Dermis microvascular lymphatic vessel endothelial cell (primary cell): ENCODE measurements at places on chromosomes 11 and 22. TPM values are rescaled to one million over a fixed set of nuclear protein-coding genes. Genes with fewer than 3 reads are reported as not detected.

GRCh38 chr11:96116376-96116775 lies 192.5 kb upstream of the MTMR2 start:
- DNase-seq = no peak

GRCh38 chr11:96576383-96576782 lies 186.6 kb downstream of the JRKL start:
- DNase-seq = no peak

DNA sequence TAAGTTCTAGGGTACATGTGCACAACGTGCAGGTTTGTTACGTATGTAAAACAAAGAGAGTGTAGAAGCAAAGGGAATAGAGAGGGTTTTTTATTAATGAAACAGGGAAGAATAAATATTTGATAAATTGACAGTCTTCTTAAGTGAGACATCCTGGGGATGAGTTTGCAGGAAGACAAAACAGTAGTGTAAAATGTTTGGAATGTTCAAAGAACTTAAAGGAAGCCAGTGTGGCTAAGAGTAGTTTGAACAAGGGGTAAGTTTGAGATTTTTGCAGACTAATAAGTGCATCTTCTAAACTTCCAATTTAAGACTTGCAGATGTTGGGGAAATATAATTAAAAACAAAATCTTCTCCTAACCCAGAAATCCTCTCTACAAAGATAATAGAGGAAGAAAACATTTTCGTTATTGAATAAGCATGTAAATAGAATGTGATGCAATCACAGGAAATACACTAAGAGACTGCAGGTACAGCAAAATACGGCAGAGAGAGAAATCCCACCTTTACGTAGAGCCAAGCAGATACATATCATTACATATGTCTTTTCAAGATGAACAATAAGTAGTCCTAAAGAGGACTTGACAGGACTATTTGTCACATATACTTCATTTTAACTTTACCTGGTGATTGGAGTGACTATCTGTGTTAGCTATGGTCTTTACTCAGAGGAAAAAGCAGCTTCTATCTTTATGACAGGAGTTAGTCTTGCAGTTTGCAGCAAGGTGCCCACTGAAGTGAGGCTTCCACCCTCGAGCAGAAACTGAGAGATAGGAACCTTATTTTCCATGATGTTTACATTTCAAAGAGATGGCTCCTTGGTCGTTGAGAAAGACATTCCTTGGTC lies 402.1 kb downstream of the CNTN5 start:
- DNase-seq = no peak

GRCh38 chr11:27726981-27727380 lies 26.7 kb upstream of the BDNF start:
- DNase-seq = no peak

- DNase-seq = no peak
Measured at GRCh38 chr22:39920134-39920743, 19.4 kb downstream of the GRAP2 start.

GRCh38 chr22:37219533-37219932 lies 7.3 kb upstream of the SSTR3 start:
- no peak for DNase-seq

- DNase-seq = no peak
Measured at GRCh38 chr11:62796281-62796680, 4.5 kb upstream of the TMEM223 start.

GRCh38 chr11:117634756-117635603 lies 162.0 kb downstream of the DSCAML1 start:
- no peak for DNase-seq

- no peak for DNase-seq
Measured at GRCh38 chr11:77436969-77437368, 36.9 kb downstream of the PAK1 start.

- no peak for DNase-seq
Measured at GRCh38 chr11:44571871-44572270, 6.4 kb downstream of the CD82 start.

The OR8A1 gene
- total RNA-seq = not detected in 2 replicates

- DNase-seq = no peak
Measured at GRCh38 chr11:72189455-72190250, 2.3 kb upstream of the FOLR1 start.

DNA sequence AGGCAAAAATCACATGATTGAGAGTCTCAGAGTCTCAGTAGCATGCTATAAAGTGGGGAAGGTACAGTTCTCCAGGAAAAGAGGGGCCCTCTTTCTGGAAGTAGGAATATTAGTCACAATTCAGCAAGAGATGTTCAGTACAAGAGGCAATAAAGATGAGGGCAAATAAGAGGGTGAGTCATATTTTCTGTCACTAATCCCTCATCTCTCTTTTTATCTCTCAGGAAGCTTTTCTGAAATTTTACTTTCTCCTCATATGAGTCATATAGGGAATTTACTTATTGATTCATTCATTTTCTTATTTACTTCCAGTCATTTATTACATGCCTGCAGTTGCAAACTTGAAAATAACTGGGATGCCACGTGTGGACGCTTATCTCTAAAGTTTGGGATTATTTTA lies 3.4 kb upstream of the NXPE1 start:
- no peak for DNase-seq

GRCh38 chr11:76885390-76886097 lies 24.8 kb downstream of the ACER3 start:
- peak; percentile 83 for DNase-seq

DNA sequence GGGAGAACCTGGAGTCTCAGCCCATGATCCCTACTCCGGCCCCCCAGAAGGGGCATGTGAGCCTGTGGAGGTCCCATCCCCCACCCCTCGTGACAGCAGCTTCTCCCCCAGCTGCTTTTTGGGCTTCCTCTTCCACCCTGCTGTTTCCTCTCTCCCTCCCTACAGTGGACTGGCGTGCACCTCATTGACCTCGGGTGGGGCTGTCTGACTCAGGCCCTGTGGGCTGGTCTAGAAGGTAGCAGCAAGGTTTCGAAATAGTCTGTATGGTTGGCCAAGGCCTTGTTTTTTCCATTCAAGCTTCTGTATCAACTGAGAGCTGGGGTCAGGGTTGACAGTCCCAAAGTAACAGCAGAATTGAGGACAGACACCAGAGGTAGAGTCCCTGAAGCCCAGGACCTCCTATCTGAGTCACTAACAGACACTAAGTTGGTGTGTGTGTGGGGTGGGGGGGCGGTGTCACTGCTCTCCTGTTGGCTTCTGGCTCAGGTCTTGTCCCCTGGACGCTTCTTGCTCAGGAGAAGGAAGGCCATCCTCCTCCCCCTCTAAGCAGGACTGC lies 7.7 kb downstream of the SLC37A2 start:
- DNase-seq = peak; percentile 40

- DNase-seq = no peak
Measured at GRCh38 chr11:83448686-83449085, 162.5 kb upstream of the CCDC90B start.

DNA sequence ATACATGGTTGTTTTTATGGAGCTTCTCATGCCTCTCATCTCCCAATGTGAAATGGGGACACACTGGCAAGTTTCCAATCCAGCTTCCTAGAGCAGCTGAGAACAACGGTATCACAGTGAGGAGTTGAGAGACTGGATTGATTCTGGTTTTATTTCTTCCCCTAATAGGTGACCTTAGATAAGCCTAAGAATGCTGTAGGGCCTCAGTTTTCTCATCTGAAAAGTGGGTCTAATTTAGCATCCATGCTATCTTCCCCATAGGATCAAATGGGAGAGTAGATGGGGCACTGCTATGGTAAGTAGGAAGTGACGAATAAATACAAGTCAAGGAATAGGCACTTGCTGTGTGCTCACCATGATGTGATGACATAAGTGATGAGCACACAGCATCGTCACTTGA lies 61.1 kb upstream of the PHOX2A start:
- no peak for DNase-seq

- no peak for DNase-seq
Measured at GRCh38 chr11:94127638-94128037, 1.0 kb upstream of the PANX1 start.

The OR56A1 gene
- not detected in 2 replicates for total RNA-seq

DNA sequence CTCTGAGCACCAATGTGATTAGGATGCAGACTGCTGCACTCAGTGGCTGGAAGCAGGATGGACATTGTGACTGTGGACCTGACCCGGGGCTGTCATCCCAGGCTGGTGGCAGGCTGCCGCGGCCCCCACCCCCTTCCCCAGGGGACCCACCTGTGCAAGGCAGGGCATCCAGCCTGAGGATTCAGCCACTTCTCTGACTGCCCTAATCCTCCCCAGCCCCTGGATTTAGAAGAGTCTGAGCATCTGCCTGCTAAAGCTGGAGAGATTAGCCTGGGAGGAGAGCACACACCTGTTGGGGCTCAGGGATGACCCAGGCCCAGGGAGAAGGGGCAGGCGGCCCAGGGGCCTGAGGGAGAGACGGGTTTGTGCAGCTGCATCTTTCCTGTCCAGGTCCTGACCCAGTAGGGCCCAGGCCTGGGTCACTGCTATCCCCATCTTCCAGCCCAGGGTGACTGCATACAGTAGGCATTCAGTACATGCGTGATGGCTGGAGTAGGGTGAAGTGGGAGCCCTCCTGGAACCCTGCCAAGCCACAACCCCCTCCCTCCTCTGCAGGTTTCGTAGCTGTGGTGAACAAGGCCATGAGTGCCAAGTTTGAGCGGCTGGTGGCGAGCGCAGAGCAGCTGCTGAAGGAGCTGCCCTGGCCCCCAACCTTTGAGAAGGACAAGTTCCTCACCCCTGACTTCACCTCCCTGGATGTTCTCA lies 12.1 kb downstream of the DPP3 start:
- no peak for DNase-seq

The ZP1 gene
- total RNA-seq = 0.13 TPM in 1 of 2 replicates, not detected in the other

The CHADL gene
- total RNA-seq = 0.64 and 1.3 TPM in 2 replicates

The SMTNL1 gene
- not detected in 2 replicates for total RNA-seq

GRCh38 chr11:123751781-123752180 lies 2.5 kb downstream of the OR6X1 start:
- no peak for DNase-seq

The GRAMD1B gene
- total RNA-seq = 4.3 and 5.5 TPM in 2 replicates

The OR8K1 gene
- total RNA-seq = not detected in 2 replicates

The DDX10 gene
- total RNA-seq = 48.9 and 68.4 TPM in 2 replicates

The CCDC188 gene
- total RNA-seq = 4.9 and 5.0 TPM in 2 replicates

DNA sequence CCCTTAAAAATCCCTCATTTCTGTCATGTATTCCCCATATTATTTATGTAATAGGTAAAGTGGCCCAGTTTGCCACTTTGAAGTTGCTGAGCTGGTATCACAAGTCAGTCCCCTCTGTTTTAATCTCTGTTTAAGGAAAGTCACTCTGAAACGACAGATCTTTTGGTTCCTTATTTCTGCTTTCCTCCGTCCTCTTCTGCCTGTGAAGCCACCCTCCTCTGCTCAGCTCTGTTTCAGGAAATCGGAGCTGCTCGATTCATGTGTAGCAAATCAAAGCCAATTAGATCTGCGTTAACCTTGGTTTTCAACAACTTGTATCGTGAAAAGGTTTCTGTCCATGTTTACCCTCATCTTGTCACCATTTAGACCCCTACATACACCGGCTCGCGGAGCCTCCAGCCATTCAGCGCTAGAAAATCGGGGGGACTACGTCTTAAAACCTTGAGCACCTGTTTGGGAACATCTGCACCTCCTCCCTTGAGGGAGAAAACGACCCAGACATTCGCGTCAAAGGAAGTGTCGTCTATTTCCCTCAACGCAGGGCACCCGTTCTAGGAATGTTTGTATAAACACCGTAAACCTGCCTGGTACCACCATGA lies 576 bp upstream of the SC5D start:
- DNase-seq = no peak

DNA sequence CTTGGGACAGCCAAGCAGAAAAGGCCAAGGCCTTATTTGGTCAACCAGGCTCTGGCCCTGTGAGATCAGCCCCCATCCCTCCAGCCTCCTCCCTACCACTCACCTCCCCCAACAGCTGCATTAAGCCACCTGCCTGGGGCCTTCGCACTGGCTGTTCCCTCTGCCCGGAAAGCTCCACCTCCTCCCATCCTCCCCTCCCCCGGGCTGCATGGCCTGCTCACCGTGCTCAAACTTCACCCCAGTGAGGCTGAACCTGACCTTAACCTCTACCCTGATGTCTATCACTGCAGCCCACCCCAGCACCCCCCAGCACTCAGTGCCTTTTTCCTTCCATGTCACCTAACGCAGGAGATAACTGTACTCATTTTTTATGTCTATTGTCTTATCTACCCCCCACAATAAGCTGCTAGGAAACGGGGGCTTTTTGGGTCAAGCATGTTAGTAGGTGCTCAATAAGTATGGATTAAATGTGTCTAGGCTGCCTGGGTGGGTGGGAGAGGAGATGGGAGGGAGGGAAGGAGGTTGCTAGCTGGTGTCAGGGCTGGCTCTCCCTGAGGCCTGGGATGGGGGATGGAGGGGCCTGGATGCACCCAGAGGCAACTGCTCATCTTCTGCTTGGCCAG lies 912 bp downstream of the PTPRCAP start:
- no peak for DNase-seq

GRCh38 chr11:111736181-111736590 lies 30.0 kb downstream of the PPP2R1B start:
- no peak for DNase-seq

DNA sequence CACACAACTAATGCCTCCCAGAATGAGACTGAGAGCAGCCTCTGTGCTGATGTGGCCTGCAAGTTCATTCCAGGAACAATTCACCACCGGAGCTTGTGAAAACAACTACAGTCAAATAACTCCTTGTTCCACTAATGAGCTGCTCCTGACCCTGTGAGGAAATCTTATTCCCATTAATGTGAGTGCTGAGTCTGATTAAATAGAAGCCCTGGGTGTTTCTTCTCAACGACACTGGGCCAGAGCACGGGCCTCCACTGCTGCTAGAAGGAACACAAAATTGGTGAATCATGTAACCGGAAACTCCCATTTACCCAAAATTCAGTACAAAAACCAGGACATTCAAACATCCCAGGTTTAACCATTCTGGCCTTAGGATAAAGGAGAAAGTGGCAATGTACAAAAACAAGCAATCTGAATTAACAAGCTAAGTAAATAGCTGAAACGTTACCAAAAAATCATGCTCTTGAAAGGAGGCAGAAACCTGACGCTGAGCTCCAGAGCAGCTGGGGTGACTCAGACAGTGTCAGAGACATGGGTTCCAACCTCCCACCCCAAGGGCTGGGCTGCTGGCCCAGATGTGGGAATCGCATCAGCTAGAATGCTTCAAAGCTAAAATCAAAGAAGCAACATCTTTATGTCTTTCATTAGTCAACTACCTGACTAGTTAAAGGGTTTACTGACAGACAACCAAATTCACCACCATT lies 26.7 kb downstream of the SERGEF start:
- DNase-seq = no peak

- DNase-seq = no peak
Measured at GRCh38 chr11:93686812-93687211, 25.3 kb downstream of the CEP295 start.

The DDIAS gene
- total RNA-seq = 2.7 and 4.4 TPM in 2 replicates

GRCh38 chr22:46176508-46177003 lies 26.2 kb downstream of the PPARA start:
- no peak for DNase-seq
